IPS DF 19.7 (cell line): ENCODE measurements at places on chromosomes 6 and 20.

- DNase-seq: no peak
These were observed 429.0 kb downstream of the PREX1 start for GRCh38 chr20:48398506-48399449.

GRCh38 chr6:112029045-112029822, 24.7 kb upstream of the CCN6 start:
- DNase-seq: no peak

GRCh38 chr6:12585497-12585958, 131.0 kb upstream of the PHACTR1 start:
- DNase-seq: no peak

GRCh38 chr6:42661540-42662153, 60.8 kb downstream of the PRPH2 start:
- peak; percentile 1 for DNase-seq

DNA sequence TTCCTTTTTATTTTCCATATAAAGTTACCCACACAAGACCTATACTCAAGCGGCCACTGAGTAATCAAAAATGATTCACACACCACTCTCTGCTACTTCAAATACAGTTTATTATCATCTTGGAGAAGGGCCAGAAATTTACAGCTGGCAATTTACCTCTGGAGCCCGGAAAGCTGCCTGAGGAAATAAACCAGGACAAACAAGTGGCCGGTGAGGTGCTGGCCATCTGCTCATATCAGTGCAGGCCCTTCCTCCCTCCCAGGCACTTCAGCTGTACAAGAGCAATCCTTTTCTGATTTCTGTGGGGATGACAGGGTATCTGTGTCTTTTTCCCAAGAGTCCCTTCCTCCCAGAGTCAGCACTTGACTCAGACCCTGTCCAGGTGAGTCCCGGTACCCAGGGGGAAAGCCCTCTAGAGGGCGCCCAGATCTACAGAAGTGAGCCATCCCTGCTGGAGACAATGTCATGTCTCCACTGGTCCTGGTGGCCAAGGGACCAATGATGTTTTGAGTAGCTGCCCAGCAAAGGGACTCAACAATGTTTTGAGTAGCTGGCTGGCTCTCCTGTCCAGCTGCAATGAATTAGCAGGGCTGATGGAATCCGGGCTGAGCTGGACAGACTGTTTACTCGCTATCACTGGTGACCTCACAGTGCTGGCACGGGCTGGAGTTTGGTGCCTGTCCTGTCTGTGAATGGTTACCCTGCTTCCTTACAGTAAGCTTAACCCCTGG, 23.6 kb downstream of the LRP11 start:
- DNase-seq: no peak

DNA sequence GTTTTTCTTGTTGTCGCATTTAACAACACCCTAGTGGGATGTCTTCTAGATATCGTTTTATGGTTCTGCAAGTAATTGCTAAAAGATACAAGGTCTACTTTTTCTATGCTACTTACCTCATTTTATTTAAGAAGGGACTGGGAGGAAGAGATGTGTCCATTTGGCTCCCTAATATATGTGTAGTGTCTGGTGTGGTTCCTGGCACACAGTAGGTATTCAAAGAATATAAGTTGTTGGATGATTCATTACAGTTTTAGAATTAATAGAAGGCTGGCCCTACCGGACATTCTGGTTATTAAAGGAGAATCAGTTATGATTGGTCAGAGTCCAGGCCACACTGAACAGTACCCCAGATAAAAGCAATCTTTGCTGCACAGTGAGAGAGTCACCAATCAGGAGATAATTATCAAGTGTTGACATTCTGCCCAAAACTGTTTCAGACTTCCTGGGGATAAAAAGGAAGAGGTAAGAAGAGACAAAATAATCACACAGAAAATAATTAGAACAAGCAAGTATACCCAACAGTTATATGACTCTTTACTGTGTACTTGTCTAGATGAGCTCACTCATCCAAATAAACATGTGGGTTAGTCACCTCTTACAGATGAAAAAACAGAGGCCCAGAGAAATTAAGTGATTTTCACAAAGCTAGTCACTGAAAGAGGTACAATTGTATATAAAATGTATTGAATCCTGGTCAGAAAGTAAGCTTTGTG, 7.0 kb downstream of the TMEM244 start:
- no peak for DNase-seq

DNA sequence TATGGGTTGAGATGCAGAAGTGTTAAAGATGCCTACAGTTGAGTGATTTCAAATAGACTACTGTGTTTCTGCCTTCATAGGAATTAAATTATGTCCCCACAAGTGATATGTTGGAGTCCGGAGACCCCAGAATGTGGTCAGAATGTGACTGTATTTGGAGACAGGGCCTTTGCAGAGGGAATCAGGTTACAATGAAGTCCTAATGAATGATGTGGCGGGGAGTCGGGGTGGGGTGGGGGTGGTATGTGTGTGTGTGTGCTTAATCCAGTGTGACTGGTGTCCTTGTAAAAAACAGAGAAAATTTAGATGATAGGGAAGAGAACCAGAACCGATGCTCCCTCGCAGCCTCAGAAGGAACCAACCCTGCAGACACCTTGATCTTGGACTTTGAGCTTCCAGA, 448.2 kb downstream of the QKI start:
- DNase-seq: no peak

DNA sequence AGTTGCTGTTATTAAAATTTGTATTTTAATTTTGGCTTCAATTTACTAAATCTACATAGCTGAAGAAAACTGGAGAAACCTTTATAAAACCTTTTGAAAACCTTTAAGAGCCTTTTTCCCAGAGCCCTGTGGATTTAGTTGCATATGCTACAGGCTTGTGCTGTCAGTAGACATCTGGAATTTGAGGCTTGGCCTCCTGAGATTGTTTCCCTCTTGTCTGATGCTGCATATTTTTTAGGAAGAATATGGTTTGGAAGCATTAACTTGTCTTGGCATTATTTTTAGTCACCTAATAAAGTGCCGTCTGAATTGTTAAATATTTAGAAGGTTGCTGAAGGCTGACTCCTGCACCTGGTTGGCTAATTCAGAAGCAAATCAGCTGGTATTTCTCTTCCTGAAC, 369.4 kb downstream of the UTRN start:
- no peak for DNase-seq

DNA sequence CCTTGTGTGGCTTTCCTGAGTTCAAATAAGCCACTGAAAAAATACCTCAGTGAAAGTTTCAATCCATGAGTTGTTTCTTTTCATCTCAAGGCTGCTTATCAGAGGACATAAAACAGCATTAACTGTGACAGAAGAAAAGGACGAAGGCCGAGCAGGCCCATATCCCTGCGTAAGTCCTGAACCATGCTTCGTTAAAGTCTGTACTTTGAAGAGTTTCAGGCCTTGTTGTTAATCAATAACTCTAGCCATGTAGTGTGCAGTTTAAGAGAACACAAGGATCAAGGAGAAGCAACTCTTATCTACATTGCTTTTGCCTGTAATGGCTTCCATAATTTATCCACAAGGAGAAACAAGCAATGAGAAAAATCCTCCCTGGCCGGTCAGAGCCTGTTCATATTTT, 165.4 kb downstream of the UST start:
- DNase-seq: no peak

GRCh38 chr6:9404351-9405146, 969.2 kb upstream of the SLC35B3 start:
- DNase-seq: no peak

DNA sequence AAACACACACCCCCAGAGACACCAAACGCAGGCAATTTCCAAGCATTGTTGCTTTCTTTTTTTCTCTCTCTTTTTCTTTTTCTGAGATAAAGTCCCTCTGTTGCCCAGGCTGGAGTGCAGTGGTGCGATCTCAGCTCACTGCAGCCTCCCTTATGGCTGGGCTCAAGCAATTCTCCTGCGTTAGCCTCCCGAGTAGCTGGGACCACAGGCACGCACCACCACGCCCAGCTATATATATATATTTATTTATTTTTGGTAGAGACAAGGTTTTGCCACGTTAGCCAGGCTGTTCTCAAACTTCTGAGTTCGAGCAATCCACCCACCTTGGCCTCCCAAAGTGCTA, 14.0 kb upstream of the SRSF3 start:
- no peak for DNase-seq

GRCh38 chr20:8155229-8155628, 23.2 kb downstream of the PLCB1 start:
- no peak for DNase-seq

- no peak for DNase-seq
These were observed 52.4 kb upstream of the PDE10A start for GRCh38 chr6:165715428-165715827.

GRCh38 chr6:113433335-113433991, 423.7 kb upstream of the MARCKS start:
- no peak for DNase-seq

GRCh38 chr6:127902933-127903332, 2.1 kb upstream of the THEMIS start:
- no peak for DNase-seq

DNA sequence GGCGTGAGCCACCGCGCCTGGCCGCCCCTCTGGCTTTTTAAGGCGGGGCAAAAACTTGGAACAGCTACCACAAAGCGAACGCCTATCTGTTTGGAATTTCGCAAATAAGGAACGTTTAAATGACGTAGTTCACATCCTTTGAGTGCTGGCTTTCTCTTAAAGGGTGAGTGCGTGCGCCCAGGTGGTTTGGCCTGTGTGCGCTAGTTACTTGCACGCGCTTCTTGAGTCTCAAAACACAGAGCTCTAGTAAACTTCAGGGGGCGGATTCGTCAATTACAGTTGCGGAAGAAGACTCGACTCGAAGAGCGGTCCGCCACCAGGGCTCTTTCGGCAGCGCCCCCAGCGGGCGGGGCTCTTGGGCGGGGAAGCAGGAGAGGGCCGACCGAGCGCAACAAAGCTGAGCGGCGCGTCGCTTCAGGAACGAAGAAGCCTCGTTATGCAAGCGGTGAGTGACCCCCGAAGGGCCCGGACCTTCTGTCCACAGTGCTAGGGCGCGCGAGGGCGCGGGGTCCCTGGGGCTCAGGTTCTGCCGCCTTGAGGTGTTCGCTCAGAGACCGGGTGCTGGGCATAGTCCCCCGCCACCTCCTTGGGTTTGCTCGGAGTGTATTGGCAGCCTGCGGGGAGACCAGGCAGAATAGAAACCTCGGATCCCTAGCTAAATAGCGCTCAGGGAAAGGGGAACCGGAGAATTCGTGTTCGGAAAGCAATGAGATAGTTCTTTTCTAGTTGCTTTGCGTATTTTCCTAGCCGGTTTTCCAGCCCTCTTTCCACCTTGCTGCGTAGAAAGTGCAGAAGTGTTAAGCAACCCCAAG, at the start of gene SYCP2L:
Gene SYCP2L, plus strand, starts transcription at position 362 of the 812 bp plus-strand sequence. Its CDS starts 75 bp downstream, at position 437.
- peak; percentile 78 for DNase-seq

DNA sequence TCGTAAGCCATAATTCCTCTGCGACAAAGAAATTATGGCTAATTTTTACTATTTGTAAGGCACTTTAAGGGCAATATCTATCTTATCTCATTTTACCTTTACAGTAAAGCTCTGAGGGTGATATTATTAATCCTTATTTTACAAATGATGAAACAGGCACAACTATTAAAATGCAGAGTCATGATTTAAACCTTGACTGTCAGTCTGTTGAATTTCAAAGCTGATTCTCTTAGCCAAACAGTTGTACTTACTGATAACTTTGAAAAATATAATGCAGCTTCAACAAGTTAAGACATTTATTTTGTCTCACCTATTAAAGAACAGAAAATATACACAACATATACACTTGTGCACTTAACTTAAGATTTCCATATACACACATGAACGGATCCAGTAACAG, 88.2 kb downstream of the SMPDL3A start:
- DNase-seq: no peak

- no peak for DNase-seq
These were observed 147.4 kb downstream of the HDGFL1 start for GRCh38 chr6:22716721-22717120.

DNA sequence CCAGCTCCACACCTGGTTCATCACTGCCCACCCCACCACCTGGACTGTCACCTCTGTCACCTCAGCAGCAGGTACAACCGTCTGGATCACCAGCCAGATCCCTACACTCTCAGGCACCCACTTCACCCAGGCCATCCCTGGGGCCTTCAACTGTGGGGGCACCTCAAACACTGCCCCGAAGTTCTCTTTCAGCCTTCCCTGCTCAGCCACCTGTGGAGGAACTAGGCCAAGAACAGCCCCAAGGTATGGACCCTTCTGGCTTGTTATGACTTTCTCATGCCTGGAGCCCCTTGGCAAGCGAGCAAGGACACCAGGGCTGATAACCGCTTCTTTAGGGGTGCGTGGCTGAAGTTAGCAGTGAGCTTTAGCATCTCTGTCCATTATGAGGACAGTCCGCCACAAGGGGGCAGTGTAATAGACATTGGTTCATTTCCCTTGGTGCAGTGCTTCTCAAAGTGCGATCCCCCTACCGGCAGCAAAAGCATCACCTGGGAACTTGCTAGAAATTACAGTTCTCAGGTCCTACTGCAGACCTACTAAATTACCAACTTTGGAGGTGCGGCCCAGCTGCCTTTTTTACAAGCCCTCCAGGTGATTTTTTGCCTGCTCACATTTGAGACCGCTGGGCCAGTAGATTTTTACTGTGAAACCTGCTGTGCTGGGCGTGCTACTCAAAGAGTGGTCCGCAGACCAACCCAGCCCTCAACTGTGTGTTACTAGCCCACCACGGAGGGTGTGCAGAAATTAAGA, 32.5 kb downstream of the PNPLA1 start:
- DNase-seq: peak; percentile 89

DNA sequence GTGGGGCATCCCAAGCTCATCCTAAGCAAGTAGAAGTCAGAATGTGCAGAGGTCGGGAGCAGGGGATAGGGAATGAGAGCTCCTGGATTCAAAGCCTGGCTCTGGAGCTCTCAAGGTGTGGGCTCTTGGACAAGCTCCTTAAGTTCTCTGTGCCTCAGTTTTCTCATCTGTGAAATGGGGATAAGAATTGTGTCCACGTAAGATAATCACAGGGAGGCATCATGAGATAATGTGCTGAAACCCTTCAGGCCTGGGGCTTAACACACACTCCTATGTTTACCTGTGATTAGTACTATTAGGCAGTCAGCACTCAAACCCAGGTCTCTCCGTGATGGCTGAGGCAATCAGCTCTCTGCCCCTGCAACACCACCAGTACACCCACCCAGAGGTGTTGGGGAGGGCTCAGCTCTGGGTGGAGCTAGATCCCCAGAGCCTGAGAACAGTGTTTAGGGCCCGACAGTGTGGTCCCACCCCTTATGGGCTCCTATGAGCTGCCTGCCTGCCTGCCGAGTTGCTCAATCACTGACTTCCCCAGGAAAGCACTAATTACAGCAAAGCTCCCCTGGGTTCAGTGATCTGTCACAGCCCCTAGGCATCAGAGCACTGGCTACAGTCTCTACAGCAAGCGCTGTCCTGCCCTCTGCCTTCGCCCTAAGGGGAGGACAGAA, 6.3 kb upstream of the SIRPA start:
- DNase-seq: no peak

- no peak for DNase-seq
These were observed 1014.9 kb upstream of the GJE1 start for GRCh38 chr6:141117874-141118273.
